Gastroesophageal sphincter (tissue), 4 donors: ENCODE measurements at places on chromosomes 7 and 10.
A peak's percentile ranks its signal among the peaks of the same experiment; 100 is the strongest.

DNA sequence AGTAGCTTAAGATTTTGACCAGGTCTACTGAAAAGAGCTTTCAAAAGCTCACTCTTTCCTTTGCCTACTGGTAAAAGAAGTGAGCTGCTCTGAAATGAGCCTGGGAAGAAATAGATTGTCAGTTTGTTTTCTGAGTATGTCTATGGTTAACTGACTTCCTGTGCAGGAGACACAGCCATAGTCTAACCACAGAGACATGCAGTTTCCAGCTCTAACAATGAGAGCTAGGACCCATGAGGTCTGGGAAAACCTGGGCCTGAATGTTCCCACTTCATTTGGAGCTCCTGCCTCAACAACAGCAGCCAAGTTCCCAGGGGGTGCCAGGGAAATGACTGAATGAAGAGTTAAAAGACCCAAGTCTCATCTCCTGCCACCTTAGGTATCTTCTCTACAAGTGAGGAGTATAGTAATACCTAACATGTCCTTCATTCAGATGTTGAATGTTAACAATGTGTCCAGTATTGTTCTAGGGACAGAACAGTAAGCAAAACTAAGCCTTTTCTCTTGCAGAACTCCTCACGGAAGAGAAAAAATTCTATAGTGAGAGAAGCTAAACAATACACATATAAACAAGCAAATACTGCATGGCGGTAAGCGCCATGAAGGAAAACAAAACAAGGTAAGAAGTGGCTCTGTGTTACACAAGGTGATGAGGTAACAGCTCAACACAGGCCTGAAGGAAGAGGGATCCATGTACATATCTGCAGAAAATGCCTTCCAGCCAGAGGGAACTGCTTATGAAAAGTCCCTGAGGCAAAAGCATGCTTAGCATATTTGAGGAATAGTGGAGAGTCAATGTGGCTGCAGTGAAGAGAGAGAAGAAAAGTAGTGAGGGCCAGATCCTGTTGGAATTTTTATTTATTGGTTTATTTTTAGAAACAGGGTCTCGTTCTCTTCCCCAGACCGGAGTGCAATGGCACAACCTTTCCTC lies 26.4 kb upstream of the ANKRD1 start:
- ATAC-seq, result no peak

DNA sequence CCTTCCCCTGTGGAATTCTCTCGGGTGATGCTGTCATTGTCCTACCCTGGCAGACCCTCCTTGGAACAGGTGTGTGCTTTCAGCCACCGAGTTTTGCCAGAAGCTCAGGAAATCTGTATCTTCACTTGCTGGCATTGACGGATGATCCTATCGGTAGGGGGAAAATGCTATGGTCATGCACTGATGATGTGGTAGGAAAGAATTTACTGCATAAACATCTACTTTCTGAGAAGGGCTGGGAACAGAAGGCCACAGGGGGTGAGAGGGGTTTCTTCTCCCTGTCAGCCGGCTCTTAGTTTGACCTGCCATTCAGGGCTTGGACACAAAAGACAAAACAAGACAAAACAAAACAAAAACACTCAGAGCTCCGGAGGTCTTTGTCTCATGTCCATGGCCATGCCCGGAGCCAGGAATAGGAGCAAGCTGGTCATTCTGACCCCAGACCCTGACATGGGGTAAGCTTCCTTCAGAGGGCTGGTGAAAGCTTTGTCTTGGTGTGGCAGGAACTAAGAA lies 43.6 kb upstream of the CARD11 start:
- ATAC-seq, result no peak

DNA sequence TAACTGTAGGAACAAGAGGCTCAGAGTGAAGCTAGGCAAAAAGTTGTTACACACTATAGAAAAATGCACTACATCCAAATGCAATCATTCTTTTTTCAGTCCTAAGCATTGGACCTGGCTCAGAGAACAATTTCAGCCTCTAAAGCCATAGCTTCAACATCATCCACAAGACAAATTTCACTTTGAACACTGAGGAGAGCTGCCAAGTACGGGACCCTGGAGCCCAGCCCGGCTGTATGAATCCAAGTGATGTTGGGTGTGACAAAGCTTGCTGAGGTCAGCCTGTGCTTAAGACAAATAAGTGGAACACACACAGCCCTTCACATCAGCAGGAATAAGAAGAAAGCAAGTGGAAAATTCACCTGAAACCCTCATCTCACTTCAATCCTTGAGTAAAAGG lies 233.1 kb upstream of the PFKP start:
- no peak for ATAC-seq

GRCh38 chr10:110815354-110816004 lies 56.2 kb upstream of the PDCD4 start:
- ATAC-seq, result peak; percentile 17

- ATAC-seq, result peak; percentile 94
Observed at GRCh38 chr10:110076559-110077318, 69.0 kb downstream of the ADD3 start.
